T-helper 17 cell (primary cell): ENCODE measurements at places on chromosomes 11 and 22. TPM values are rescaled to one million over a fixed set of nuclear protein-coding genes. Genes with fewer than 3 reads are reported as not detected.

GRCh38 chr11:68925611-68926010 lies 21.9 kb downstream of the IGHMBP2 start:
- DNase-seq, result no peak

DNA sequence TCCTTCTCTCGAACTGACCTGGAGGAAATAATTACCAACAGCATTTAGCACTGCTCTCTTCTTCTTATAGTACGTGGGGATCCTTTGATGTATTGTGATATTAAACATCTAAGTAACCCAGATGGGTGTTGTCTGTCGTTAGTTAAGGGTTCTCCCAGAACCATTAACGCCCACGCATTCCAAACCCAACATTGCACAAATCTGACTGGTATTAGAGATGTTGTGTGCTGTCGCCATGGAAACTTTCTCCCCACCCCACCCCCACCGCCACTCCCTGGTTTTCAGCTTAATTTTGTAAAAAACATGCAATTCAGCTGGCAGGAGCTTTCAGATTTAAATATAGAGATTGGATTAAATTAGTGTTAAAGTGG lies 1495.2 kb downstream of the TBC1D22A start:
- no peak for DNase-seq

- no peak for DNase-seq
Observed at GRCh38 chr11:62048100-62048499, 75.7 kb upstream of the INCENP start.

GRCh38 chr22:30572210-30572609 lies 2.3 kb downstream of the GAL3ST1 start:
- DNase-seq, result no peak

DNA sequence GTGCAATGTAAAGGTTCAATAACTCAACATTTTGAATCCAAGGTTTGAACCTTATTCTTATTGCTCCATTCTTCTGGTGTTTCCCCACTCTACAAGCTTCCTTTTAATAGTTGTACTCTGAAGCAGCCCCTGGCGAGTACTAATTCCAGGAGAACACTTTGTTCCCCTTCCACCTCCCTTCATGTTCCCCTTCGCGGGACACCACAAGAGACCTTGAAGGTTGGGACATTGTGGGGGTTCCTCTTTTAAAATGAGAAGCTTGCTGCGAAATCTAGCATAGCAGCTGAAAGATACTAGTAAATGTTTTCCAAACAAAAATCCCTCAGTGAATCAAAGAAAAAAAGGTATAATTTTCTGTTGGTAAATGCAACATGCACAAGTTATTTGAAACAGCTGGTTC lies 626.3 kb upstream of the LRRC4C start:
- DNase-seq, result no peak

DNA sequence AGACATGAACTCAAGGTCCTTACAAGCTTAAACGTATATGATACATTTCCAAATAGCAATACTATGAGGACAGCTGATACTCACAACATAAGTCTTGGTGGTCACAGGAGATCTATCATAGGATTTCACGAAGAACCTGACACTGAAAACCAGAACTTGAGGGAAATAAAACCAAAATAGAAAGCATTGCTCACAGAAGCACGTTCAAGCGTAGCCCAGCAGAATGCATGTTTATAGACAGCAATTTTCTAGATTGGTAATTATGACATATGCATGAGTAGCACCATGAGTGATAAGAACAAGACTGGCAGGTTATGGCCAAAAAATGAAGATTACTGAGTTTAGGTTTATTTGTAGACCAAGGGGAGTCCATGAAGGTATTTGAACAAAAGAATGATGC lies 243.5 kb downstream of the ETS1 start:
- DNase-seq, result no peak

- no peak for DNase-seq
Observed at GRCh38 chr11:115873813-115874212, 369.6 kb upstream of the CADM1 start.

GRCh38 chr11:34136420-34136819 lies 31.0 kb downstream of the NAT10 start:
- DNase-seq, result no peak

GRCh38 chr22:45451972-45452371 lies 38.5 kb downstream of the RIBC2 start:
- no peak for DNase-seq

DNA sequence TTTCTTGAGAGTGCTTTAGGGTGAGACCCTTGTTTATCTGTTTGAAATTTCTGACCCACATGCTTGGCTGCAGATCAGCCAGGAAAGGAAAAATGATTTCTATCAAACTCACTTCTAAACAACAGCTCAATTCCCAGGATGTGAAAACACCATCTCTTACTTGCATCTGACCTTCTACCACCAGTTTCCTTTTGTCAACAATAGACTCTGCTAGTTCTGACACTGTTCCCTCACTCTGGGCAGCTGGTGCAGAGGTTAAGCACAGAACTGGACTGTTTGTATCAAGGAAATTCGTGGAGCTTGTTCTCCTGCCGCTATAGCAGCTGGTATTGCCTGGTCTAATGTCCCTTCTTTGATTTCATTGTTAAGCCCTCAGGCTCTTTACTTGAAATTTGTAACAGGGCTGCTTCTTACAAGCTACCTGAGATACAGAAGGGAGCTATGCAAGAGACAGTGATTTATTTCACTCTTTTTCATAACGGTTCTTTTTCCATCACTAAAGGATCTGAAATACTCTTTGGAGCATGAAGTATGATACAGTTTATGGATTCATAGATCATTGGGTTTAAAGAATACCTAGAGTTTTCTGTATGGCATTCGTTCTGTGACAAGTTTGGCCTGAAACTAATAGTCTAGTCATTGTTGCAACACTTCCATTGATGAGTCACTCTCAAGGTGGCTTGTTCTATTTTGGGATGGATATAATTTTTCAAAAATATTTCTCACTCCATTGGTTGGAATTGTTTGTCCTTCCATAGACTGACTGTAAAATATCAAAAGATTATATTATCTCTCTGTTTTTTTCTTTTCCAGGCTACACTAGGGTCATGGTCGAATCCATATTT lies 178.2 kb upstream of the ZC3H12C start:
- no peak for DNase-seq

- no peak for DNase-seq
Observed at GRCh38 chr11:92527467-92527866, 302.8 kb downstream of the FAT3 start.

DNA sequence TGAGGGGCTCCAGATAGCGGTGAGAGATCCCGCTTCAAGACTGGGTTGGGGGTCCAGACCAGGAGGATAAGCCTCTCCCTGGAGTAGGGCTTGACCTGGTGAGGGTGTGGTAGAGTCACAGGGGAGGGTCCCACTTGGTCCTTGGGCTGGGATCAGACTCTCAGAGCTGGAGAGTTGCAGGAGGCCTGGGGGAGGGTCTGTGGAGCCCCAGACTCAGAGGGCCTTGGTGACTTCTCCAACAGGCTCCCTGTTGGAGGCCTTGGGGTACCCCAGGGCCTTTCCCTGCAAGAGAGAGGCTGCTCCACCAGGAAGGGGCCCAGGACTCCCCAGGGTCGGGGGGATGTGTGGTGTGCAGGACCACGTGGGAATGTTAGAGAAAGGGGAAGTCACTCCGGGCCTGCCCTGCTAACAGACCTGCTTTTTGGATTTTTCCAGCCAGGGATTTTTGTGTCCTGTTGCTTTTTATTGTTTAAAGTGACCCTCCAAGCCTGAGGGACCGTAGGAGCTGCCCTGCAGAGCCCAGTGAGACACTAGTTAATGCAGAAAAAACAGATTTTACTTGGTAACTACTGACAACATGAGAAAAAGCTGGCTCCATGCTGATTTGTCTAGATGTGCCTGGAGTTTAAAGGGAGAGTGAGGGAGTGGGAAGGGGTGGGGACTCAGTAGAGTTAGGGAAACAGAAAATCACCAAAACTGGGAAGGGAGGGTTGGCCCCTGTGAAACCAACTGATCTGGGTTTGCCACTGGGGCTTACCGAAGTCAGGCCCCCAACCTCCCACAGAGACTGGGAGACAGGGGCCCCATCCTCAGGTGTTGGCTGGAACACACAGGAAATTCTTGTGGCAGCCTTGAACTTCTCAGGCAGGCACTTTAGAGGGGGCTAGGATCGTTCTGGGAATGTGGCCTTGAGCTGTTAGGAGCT lies 801 bp upstream of the TXNRD2 start:
- DNase-seq, result no peak

DNA sequence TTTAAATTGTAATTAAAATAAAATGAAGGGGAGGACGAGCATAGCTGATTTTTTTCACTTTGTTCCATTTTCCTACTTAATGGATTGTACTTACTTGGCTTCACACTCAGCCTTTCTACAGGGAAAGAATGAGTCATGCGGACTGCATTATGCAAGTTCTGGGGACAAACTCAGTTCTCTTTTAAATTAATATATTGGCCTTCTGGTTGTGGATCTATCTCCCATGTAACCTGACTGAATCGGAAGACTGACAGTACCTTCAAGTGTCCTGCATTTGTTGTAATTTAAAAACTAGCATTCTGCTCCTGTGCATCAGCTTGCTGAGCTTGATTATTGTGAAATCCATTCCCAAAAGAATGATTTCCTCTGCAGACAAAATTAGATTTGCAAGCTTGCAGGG lies 12.2 kb downstream of the OR8D1 start:
- DNase-seq, result no peak

DNA sequence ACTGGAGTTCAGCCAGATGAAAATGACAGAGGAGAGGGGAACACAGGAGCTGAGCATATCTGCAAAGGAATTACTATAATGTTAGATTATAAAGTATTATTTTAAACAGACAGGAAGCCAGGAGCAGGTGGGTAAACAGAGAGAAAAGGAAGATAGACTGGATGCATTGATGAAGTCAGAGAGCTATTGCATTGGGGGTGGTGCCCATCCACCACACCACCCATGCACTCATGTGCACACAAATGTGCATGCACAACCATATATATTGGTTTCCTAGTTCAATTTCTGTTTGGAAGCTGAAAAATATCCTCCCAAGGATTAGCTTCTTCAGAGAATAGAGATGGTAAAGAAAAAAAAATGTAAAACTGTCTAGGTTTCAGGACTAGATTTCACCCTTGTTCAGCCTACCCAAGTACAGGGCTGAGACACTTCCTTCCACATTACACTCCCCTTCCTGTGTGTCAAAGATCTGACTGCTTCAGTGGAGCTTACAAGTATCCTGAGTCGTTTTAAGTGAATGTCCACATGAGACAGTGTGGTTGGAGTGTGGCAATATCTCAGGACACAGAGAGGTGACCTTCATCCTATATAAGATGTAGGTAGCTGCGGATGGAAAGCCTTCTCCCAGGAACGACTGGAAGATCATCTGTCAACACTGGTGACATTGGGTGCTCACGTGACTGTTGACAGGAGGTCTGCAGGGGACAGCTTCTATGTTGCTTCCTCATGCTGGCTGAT lies 12.2 kb upstream of the SMPD1 start:
- DNase-seq, result no peak

DNA sequence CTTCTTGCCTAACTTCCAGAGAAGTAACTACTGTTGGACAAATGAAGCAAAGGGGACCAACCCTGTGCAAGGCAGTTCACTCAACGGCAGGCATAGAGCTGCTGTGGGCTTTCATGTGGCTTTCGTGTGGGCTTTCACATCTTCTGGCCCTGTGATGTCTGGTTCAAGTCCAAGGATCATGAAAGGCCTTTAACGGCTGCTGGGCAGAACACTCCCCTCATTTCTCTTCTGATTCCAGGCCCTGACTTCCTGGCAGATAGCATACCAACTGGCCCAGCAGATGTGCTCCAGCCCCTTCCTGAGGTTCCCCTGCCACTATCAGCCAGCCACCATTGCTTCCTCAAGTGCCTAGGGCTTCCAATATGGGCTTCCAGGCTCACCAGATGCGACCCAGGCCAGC lies 28.7 kb upstream of the CTR9 start:
- no peak for DNase-seq

DNA sequence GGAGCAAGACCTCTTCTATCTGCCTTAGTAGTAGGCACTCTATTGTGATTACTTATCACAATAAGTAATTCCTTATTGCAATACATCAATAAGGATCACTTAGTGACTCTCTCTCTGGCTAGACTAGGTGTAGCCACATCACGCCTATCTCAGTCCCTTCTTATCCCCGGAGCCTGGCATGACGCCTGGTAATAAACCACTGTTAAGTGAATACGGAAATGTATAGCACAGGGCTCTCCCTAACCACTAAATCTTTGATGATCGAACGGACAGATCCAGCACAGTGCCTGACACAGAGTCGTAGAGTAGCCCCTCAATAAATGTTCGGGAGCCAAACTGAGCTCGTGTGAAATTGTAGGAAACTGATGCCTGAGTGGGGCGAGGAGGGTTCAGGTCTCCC lies 143.3 kb downstream of the FBXO7 start:
- DNase-seq, result no peak

- no peak for DNase-seq
Observed at GRCh38 chr11:2981130-2981529, 11.0 kb downstream of the NAP1L4 start.

- no peak for DNase-seq
Observed at GRCh38 chr11:73372375-73372993, 3.7 kb upstream of the RELT start.

- no peak for DNase-seq
Observed at GRCh38 chr11:12704049-12704448, 29.8 kb downstream of the TEAD1 start.

DNA sequence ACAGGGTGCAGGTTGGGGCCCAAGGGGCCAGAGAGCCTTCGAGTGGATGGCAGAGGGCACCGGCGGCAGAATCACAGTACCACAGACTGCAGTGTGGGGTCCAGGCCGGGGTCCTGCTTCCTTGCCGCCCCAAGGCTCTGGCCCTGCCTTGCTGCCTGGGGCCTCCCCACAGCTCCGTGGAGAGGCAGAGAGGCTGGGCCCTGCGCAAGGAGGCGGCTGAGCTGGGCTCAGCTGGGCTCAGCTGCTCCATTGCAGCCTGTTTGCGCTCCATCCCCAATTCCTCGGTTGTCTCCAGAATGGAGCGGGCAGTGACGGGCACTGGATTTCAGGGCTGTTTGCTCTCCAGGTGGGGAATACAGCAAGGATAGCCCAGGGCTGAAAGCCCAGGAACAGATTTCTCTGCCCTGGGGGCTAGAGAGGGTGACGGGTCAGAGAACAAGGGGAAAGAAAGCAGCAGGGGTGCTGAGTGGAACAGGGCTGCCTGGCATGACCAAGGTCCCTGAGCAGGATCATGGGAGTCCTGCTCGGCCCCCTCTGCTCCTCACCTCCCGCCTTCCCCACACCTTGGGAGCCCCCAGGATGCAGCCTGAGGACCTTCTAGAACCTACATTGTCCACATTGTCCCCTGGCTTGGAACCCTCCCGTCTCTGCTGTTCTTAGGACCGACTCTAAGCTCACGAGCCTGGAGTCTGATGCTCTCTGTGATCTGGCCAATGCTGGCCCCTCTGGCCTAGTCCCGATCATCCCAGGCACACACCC lies 18.9 kb downstream of the MRGPRG start:
- no peak for DNase-seq

GRCh38 chr22:41772198-41772597 lies 28.3 kb upstream of the CCDC134 start:
- no peak for DNase-seq

Gene TEX12
- total RNA-seq, result 0.32 TPM

Gene ACER3
- total RNA-seq, result 10.2 TPM

Gene MIF
- total RNA-seq, result 219 TPM

Gene ZBED4
- 15.4 TPM for total RNA-seq

Gene LMNTD2
- total RNA-seq, result 6.0 TPM

Gene OR5W2
- total RNA-seq, result not detected

Gene CHRDL2
- total RNA-seq, result not detected

Gene LIN7C
- total RNA-seq, result 20.9 TPM

Gene C11orf21
- total RNA-seq, result 89.1 TPM

Gene PANX3
- total RNA-seq, result not detected

Gene ACRV1
- total RNA-seq, result not detected

Gene ROBO4
- total RNA-seq, result not detected

Gene ENTHD1
- not detected for total RNA-seq

Gene SUN2
- 485 TPM for total RNA-seq

Gene IGSF22
- total RNA-seq, result 2.0 TPM

Gene SCUBE1
- total RNA-seq, result not detected
